Activated CD4-positive, alpha-beta memory T cell treated with anti-CD3 and anti-CD28 coated beads, Interleukin-2, amount 10 ng/mL, durations not matched to agents 7 days and 5 days (primary cell): ENCODE measurements at places on chromosomes 5 and 9. TPM values are rescaled to one million over a fixed set of nuclear protein-coding genes. Genes with fewer than 3 reads are reported as not detected.
A peak's percentile ranks its signal among the peaks of the same experiment; 100 is the strongest.

Gene PCDHAC1
- total RNA-seq, result not detected

Gene ADAMTS6
- total RNA-seq, result 1.7 TPM

Gene F12
- total RNA-seq, result 1.5 TPM

Gene TAF11L5
- not detected for total RNA-seq

Gene CD14
- 0.23 TPM for total RNA-seq

DNA sequence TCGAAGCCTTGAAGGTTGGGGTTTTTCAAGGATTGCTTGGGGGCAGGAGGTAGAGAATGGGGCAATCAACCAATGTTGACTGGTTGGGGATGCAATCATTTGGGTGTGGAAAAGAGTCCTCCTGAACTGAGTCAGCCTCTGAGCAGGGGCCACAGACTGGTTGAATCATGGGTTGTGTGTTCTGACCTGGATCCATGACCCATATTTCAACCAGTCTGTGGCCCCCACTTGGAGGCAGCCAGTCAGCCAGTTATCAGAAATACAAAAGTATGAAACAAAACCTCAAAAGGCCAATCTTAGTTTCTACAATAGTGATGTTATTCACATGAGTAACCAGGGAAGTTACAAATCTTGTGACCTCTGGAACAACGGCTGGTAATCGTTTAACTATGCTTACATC, 81.4 kb upstream of the RANBP6 start:
- no peaks in the 10 kb centered on the region for H3K36me3 ChIP-seq
- peaks cover 8% of the 10 kb centered on the region for H3K27me3 ChIP-seq
- no peak overlapping the region for H3K27ac ChIP-seq
- no peak overlapping the region for H3K4me3 ChIP-seq
- no peaks in the 10 kb centered on the region for H3K4me1 ChIP-seq

DNA sequence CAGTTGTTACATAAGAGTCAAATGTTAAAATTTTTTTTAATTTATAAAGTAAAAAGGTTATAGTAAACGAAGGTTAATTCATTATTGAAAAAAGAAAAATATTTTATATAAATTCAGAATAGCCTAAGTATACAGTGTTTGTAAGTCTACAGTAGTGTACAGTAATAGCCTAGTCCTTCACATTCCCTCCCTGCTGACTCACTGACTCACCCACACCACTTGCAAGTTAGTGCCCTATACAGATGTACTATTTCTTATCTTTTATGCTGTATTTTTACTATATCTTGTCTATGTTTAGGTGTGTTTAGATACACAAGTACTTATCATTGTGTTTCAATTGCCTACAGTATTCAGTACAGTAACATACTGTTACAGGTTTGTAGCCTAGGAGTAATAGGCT, 57.6 kb downstream of the MAMDC2 start:
- H3K27ac ChIP-seq, result no peak overlapping the region
- no peaks in the 10 kb centered on the region for H3K36me3 ChIP-seq
- DNase-seq, result no peak
- H3K4me1 ChIP-seq, result no peaks in the 10 kb centered on the region

GRCh38 chr5:125521289-125521688, 774.9 kb upstream of the ZNF608 start:
- H3K27me3 ChIP-seq, result no peaks in the 10 kb centered on the region
- DNase-seq, result no peak
- H3K4me3 ChIP-seq, result no peak overlapping the region

DNA sequence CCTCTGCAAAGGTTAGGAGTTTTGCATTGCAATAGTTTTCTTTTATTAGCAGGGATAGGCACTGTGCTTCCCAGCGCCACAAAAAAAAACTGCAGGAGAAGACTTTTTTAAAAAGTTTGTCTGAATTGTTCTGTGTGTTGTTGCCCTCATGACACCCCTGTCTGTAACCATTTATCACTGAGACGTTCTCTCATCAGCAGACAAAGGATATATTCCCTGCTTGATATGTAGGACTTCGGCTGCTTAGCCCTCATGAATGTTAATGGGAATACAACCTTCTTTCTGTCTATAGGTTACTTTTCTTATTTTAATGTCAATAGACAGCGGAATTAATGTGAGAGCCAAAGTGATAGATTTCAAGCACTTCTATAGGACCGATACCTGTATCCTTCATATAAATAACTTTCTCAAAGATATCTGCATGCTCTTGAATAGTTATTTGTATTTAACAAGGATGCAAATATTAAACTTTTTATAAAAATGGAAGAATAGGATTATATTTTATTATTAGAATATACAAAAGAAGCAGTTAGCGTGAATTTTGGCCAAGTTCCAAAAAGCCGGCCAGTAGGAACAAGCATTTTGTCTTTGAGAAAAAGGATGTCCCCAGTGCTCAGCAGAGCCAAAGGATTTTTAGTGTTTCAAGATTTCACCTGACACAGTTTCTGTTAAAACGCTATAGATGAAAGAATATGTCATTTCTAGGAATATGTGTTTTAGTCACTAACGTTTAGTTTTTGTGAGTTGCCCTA, 1.5 kb upstream of the LYSMD3 start:
- no peak overlapping the region for H3K4me3 ChIP-seq
- peaks cover 8% of the 10 kb centered on the region for H3K36me3 ChIP-seq
- H3K27ac ChIP-seq, result no peak overlapping the region

DNA sequence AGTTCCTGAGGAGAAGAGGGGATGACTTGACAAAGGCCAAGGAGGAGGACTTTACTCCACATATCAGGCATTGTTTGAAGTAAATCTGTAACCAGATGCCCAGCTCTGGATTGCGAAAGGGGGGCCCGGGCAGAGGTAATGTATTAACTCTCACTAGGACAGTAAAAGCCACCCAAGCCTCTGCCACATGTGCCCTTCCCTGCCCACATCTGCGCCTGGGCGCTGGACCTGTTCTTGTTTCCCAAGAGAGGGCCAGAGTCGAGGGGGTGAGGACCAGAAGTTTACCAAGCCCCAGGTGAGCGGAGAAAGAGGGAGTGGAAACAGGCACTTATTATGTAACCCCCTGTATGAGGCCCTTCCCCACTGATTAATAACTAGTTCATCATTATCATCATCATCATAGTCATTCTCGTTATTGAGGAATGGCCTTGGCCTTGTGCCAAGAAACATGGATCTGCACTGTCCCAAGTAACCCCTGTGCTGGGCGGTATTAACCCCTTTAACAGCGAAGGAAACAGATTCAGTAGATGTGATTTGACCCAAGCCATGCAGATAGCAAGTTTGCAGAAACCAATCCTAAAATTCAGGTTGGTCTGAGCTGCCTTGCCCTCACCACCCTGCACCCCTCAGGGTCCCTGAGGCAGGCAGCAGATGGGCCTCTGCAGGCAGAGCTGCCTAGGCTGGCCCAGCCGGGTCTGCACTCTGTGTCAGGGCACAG, at the start of gene SLC23A1:
SLC23A1 (minus strand) TSS at position 23 of the 718 bp plus-strand sequence. CDS start 44 bp downstream, outside the sequence.
- H3K27ac ChIP-seq, result peak within 1 kb of the TSS; percentile 88
- no peak within 1 kb of the TSS for H3K4me3 ChIP-seq
- H3K4me1 ChIP-seq, result peaks cover 49% of the 10 kb centered on the region
- H3K36me3 ChIP-seq, result peaks cover 4% of the 10 kb centered on the region

- H3K36me3 ChIP-seq, result peaks cover 32% of the 10 kb centered on the region
- peak overlapping the region; percentile 71 for H3K4me3 ChIP-seq
- H3K27me3 ChIP-seq, result no peaks in the 10 kb centered on the region
- peak; percentile 74 for DNase-seq
Measured at GRCh38 chr9:131731644-131732043, 8.2 kb downstream of the RAPGEF1 start.

DNA sequence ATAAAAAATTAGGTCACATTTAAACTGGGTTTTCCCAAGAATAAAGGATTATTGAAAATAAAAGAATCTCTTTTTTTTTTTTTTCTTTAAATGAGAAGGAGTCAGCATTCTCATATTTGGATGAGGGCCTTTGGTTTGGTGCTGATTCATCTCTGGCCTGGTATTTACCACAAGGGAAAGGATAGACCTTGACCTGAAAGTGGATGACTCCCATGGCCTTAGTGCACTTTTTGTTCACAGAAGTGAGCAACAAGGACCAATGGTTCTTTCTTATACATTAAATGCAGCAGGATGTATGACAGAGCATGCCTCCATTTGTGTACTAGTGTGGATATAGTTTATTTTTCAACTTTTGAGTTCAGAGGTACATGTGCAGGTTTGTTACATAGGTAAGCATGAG, 6.9 kb downstream of the YTHDC2 start:
- H3K4me3 ChIP-seq, result no peak overlapping the region
- no peaks in the 10 kb centered on the region for H3K27me3 ChIP-seq
- H3K4me1 ChIP-seq, result peaks cover 44% of the 10 kb centered on the region
- H3K36me3 ChIP-seq, result peaks cover 38% of the 10 kb centered on the region
- H3K27ac ChIP-seq, result no peak overlapping the region

DNA sequence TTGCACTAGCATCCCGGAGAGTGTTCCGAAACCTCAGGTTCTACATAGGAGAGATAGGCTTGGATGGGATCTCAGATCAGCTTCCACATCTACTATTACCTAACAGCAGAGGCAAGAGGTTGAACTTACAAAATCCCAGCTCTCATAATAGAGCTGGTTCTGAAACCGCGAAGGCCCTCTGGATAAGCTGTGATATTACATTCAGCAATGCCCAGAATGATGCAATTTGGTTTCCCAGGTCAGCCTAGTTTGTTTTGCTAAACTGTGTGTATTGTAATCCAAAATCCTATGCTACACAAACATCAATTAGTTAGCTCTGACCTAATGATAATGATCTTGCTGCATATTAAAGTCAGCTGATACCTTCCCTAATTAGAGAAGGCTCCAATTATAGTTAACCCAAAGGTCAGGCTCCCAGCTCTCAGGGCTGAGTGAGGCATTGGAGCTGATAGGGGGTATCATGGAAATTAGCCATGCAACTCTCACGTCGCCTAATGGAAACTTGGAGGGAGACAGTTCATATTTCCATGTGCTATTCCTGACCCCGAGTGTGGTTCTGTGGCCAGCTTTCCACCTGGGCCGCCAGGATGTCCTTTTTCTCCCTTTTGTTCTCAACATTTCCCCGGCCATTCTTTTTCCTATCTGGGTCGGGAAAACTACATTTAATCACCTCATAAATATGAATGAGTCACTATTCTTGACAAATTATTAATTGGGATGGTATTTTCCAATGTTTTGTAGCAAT, 278.4 kb upstream of the IRX1 start:
- H3K36me3 ChIP-seq, result no peaks in the 10 kb centered on the region
- no peak overlapping the region for H3K4me3 ChIP-seq
- no peak for DNase-seq
- H3K4me1 ChIP-seq, result no peaks in the 10 kb centered on the region

GRCh38 chr9:125472926-125473701, 211.5 kb downstream of the GAPVD1 start:
- no peak overlapping the region for H3K4me3 ChIP-seq
- H3K27me3 ChIP-seq, result no peaks in the 10 kb centered on the region
- H3K4me1 ChIP-seq, result no peaks in the 10 kb centered on the region
- DNase-seq, result no peak

DNA sequence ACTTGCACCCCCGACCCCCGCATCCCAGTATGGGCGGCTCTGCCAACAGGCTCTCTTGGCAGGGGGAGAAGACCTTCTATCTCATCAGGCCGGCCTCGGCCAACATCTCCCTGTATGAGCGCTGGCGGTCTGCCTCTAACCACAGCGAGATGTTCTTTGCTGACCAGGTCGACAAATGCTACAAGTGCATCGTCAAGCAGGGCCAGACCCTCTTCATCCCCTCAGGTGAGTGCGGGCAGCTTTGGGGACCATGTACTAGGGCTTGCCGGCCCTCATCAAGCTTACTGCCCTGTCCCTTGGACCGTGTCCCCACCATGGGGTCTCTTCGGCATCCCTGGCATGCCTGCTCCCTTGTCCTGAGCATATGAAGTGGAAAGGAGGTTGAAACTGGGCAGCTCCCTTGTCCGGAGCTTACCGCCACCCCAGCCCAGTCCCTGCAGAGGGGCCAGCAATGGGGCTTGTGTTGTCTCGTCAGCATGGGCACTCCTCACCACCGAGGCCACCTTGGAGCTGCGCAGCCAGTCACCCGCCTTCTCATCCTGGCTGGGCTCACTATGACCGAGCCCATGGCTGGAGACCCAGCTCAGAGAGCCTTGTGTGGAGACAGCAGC, 78.1 kb downstream of the PHF2 start:
- no peak for DNase-seq
- H3K27ac ChIP-seq, result no peak overlapping the region
- no peak overlapping the region for H3K4me3 ChIP-seq
- no peaks in the 10 kb centered on the region for H3K27me3 ChIP-seq
- H3K4me1 ChIP-seq, result no peaks in the 10 kb centered on the region
- H3K36me3 ChIP-seq, result peaks cover 16% of the 10 kb centered on the region

- no peak overlapping the region for H3K4me3 ChIP-seq
- H3K27me3 ChIP-seq, result peaks cover 20% of the 10 kb centered on the region
- no peaks in the 10 kb centered on the region for H3K4me1 ChIP-seq
- DNase-seq, result no peak
- no peaks in the 10 kb centered on the region for H3K36me3 ChIP-seq
- H3K27ac ChIP-seq, result no peak overlapping the region
Measured at GRCh38 chr9:68762570-68762969, 57.5 kb downstream of the PIP5K1B start.

DNA sequence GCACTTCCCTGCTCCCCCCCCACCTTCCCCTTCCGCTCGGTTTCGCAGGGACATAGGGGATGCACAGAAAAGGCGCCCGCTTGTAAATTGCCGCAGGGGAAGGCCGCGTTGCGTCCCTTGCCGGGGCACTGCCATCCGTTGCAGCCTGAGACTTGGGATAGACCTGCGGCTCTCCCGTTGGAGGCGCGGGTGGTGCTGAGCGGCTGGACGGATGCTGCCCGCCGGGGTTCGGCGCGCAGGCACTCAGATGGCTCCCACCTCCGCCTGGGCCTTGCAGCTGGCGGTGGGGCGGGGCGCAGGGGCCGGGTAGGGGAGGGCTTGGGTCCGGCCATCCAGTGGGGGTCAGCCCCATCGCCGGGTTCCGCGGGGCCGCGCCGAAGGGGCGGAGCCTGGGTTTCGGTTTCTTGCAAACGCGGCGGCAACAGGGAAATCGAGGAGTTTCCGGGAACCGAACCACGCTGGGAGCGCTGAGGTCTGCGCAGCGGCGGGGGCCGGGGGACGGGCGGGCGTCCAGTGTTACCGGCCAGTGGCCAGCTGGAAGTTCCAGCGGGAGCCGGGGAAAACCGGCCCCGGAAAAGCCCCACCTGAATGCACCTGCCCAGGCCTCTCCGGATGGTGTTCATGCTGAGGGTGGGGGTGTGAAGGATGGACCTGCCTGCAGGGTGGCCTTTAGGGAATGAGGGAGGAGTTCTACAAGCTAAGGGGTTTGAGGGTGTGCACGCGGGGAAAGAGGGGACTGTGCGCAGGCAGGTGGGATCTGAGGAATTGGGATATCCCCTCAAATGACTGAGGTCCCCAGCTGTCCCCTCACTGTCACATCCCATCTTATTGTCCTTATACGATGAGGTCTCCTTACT, 6.3 kb upstream of the IRF1 start:
- H3K27ac ChIP-seq, result peak overlapping the region; percentile 91
- no peaks in the 10 kb centered on the region for H3K27me3 ChIP-seq
- H3K36me3 ChIP-seq, result peaks cover 5% of the 10 kb centered on the region
- peak overlapping the region; percentile 96 for H3K4me3 ChIP-seq
- peaks cover 75% of the 10 kb centered on the region for H3K4me1 ChIP-seq

- H3K36me3 ChIP-seq, result no peaks in the 10 kb centered on the region
- no peak overlapping the region for H3K4me3 ChIP-seq
- H3K4me1 ChIP-seq, result no peaks in the 10 kb centered on the region
- H3K27ac ChIP-seq, result no peak overlapping the region
- DNase-seq, result no peak
Measured at GRCh38 chr5:63262185-63262981, 683.8 kb downstream of the LRRC70 start.
